ENCODE measurements at places on chromosomes 12 and 14. TPM values are rescaled to one million over a fixed set of nuclear protein-coding genes. Genes with fewer than 3 reads are reported as not detected.

KERA gene
- not detected for total RNA-seq

PPP4R4 gene
- total RNA-seq = 0.47 TPM

NANOG gene
- not detected for total RNA-seq

TOMM20L gene
- total RNA-seq = not detected

LTBR gene
- 0.61 TPM for total RNA-seq

CHGA gene
- total RNA-seq = not detected

PRR4 gene
- total RNA-seq = 1.2 TPM
